ENCODE measurements at places on chromosomes 1 and 21.

GRCh38 chr1:20143734-20144565, 4.8 kb downstream of the PLA2G2F start:
- DNase-seq = no peak

DNA sequence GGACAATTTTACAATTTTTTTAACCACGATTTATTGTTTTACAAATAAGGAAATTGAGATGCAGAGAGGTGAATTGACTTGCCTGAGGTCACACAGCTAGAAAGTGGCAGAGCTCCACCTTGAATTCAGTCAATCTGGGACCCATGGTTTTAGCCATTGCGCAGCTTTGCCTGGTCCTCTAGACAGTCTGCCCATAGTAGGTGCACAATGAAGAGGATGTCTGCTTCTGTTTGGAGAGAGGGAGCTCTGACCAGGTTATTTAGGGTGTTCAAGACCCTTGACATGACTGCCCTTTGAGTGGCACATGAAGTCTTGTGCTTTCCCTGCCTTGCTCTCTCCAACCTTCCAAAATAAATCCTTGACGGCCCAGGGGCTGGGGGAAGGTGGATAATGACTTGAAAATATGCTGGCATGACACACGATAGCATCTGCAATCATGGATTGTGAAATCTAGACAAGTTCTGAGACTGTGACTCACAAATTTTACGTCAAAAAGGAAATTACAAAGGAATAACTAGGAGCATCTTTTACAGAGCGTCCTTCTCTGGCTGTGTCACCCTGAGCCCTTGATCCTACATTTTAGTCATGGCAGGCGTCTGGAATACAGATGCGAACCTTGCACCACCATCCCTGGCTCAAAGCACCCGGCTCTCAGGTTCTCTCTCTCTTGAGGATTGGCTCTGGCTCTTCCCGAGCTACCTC, 26.2 kb upstream of the ID3 start:
- DNase-seq = no peak

DNA sequence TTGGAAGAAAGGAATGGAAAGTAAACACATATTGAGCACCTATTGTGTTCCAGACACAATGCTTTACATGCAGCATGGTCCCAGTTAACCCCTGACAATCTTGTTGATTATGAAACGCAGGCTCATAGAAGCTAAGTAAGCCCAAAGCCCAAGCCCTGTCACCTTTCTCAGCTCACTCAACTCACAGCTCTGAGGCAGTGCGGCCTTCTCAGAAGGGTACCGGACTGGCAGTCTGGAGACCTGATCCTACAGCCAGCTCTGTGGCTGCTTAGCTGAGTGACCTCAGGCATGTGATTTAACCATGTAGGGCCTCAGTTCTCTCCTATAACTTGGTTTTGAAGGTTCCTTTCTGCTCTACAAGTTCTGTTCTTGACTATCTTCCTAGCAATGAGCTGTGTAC, 464 bp upstream of the RNASEL start:
- DNase-seq = no peak

GRCh38 chr1:57116871-57117270, 151.1 kb upstream of the C8B start:
- no peak for DNase-seq

DNA sequence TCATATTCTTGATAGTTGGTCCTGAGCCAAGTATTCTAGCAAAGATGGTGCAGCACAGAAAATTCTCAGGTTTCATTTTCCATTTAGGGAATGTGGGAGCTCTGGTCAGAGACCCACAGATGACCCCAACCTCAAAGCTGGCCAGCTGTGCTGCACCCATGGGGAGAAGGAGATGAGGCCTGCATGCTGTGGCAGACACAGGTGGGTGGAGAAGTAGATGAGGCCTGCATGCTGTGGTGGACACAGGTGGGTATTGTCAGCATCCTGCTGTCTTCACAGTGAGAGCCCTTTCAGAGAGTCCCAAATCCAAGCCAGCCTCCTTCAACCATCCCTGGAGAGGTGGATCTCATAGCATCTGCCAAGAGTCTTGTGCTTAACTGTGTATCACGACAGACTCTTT, 77.7 kb downstream of the DSCAM start:
- DNase-seq = no peak

- no peak for DNase-seq
Measured at GRCh38 chr1:160789702-160790611, 6.0 kb upstream of the LY9 start.

DNA sequence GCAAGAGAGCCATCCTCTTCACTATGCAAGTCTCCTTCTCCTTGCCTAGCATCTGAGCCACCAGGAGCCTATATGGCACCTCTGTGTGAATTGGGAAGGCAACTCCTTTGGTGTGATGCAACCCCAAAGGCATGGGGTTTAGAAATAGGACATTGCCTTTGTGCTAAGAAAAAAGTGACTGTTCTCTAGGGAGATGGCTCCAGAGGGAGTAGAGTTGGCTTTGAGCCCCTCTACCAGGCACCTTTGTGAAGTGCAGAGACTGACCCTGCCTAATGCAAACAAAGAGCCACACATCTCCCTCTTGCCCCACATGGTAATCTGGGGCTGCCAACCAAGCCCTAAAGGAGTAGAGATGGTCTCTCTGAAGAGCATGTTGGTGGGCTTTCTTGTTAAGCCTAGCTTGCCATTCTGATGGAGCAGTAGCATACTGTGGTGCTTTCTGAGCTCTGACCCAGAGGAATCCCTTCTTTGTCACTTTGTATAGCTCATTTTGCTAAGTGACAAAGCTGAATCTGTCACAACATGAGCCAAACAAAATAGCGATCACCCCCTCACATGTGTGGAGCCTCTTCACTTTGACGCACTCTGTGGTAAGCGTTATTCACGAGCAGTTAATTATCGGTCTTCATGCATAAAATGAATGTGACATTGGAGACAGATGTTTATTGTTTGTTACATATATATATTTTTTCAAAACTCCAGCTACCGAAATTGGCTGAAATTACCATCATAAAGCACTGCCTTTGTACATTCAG, 74.4 kb downstream of the RWDD3 start:
- no peak for DNase-seq

- DNase-seq = no peak
Measured at GRCh38 chr21:31343680-31344480, at the start of gene TIAM1. Gene TIAM1 (minus strand): TSS chr21:31344261. CDS start chr21:31266972, 77,289 bp downstream.

GRCh38 chr1:5448486-5448885, 543.7 kb downstream of the NPHP4 start:
- DNase-seq = no peak

- DNase-seq = no peak
Measured at GRCh38 chr1:109361069-109361468, 36.6 kb downstream of the SORT1 start.

- no peak for DNase-seq
Measured at GRCh38 chr1:184254849-184255248, 132.0 kb upstream of the C1orf21 start.

DNA sequence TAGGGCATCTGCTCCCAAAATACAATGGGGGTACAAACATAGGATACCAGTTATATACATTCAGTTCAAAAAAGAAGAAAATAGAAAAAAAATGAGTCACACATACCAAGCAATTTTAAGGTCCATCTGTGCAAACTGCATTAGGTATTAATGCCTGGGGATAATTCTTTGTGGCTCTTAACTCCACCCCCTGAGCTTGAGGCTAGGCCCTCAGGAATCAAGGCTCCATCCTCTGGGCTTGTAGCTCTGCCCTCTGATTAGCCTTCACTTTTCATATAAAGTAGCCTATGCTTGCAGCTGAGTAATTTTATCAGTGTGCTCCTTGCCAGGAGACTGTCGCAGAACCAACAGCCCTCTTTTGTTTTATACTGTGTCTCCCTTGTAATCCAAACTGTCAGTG, 69.9 kb upstream of the BACE2 start:
- no peak for DNase-seq

- DNase-seq = no peak
Measured at GRCh38 chr1:161351482-161351881, 16.2 kb downstream of the CFAP126 start.

DNA sequence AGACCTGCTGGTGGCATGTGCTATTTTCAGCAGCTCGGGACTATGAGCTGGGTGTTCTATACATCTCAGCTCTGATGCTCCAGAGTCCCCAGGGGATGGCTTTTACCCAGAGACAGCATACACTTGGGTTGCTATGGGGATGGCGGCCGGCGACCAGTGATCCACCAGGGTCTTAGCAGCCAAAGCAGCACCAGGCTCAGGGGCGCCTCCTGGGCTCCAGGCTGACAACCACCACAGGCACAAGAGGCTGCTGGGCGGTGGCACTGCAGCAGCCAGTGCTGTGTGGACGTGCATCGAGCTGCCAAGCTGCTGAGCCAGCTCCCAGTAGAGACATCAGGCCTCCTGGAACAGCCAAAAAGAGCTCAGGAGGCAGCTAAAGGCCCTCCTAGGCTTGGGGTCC, 37.6 kb upstream of the CLSTN1 start:
- no peak for DNase-seq

DNA sequence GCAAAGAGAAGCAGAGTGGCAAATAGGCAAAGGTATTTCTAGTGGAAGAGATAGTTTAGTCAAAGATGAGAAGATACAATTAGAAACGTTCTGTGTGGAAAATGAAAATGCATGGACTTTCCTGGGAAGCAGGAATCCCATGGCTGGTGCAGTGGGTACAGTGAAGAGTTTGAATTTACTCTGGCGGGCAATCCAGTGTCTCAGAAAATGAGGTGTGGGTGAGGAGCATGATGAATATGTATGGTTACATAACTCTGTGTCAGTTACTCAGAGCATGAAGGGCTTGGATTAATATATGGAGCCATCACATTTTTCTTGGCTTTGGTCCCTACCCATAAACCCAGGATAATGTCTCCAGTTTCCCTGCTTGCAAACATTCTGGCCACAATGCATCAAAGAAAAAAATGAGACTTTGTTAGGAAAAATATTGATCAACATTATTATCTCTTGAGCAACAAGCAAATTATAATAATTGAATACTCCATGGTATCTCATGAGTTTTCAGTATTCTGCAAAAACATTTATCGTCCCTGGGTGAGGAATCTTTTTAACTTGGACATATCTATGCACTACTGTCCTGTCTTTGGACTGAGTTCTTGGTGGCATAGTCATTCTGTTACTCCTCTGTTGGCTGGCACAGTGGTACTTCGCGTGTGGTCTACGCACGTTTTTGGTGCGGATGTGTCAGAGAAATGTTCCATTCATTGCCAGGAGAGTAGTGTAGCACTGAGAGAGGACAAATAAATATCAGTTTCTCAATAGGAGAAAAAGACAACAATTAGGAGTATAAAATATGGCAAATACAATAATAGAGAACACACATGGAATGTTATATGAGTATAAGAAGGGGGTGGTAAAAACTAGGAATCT, 173.7 kb upstream of the C1orf105 start:
- no peak for DNase-seq

- no peak for DNase-seq
Measured at GRCh38 chr1:244231572-244232315, 180.7 kb downstream of the ZBTB18 start.

DNA sequence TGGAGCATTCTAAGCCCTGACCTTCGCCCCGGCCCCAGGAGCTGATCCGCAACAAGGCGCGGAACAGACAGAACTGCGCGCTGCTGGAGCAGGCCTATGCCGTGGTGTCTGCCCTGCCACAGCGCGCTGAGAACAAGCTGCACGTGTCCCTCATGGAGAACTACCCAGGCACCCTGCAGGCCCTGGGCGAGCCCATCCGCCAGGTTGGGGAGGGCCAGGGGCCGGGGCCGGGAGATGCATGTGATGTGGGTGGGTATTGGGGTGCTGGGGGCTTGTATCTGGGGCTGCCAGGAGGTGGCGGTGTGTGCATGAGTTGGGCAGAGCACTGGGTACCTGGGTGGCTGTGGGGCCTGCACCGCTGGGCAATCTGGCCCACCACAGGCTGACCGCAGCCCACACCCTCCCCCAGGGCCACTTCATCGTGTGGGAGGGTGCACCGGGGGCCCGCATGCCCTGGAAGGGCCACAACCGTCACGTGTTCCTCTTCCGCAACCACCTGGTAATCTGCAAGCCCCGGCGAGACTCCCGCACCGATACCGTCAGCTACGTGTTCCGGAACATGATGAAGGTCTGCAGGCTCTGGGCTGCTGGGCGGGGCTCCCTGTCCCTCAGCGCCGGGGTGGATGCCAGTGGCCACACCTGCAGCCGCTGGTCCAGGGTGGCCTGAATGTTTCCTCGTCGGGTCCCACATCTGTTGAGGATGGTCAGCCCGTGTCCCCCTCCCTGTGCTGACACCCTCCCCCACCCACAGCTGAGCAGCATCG, 65.8 kb downstream of the TRIM11 start:
- DNase-seq = no peak

GRCh38 chr21:45845063-45845769, 136.4 kb upstream of the COL6A1 start:
- no peak for DNase-seq

GRCh38 chr1:2632051-2632430, 775 bp downstream of the MMEL1 start:
- no peak for DNase-seq

DNA sequence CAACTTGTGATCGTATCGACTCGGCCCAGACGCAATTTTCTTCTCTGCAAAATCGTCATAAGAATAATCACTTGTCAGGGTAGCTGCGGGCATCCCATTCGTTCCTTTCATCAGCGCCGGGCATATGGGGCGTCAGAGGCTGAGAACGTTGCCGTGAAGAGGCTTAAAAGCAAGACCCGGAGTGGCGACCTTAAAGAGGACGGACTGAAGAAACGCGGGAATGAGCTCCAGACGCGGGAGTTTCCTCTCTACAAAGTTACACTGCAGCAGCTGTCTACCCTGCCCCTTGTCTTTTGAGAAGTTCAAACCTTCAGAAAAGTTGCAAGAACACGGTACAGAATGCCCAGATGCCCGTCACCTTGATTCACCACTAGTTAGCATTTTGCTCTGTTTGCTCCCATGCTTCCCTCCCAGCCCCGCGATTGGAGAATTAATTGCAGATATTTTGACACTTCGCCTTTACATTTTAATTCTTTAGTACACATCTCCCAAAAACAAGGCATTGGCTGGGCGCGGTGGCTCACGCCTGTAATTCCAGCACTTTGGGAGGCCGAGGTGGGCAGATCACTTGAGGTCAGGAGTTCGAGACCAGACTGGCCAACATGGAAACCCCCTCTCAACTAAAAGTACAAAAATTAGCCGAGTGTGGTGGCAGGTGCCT, 967 bp downstream of the CENPS start:
- DNase-seq = no peak
